ENCODE measurements at places on chromosomes 5 and 9.
A peak's percentile ranks its signal among the peaks of the same experiment; 100 is the strongest.

- peak; percentile 43 for DNase-seq
These were observed 38.0 kb upstream of the TCERG1 start for GRCh38 chr5:146409054-146409671.

- DNase-seq: no peak
These were observed 29.7 kb downstream of the SARDH start for GRCh38 chr9:133708246-133709014.

DNA sequence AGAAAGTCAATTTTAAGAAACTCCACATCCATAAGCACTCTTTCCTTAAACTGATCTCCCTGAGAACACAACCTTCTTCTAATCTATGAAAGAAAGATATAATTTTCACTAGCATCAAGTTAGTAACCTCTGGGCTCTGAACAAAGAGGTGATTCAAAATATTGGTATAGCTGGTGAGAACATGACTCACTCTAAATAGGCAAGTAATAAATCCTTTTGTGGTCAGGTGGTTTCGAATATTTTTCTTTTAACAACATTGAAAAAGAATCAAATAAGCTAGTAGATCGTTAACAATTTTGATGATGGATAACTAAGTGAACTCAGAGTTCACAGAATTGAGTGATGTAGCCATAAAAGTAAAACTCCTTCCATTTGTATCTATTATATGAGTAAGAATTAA lies 150.6 kb upstream of the IQGAP2 start:
- no peak for DNase-seq

DNA sequence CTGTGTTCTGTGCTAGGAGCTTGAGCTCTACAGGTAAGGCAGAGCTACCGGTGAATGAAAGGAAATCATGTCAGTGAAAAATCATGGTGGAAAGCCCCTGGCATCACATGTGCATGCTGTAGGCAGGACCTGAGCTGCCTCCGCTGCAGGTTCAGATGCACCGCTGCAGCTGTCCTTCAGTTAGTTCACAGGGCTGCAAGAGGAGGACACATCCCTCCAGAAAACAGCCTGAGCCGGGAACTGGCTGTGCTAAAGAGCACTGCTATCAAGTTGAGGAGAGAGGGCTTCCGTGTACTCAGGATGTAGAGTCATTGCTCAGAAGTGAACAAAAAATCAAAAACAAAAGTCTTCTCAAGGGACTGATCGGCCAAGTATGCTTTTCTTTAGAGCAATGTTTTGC lies 138.6 kb downstream of the ERCC6L2 start:
- no peak for DNase-seq

DNA sequence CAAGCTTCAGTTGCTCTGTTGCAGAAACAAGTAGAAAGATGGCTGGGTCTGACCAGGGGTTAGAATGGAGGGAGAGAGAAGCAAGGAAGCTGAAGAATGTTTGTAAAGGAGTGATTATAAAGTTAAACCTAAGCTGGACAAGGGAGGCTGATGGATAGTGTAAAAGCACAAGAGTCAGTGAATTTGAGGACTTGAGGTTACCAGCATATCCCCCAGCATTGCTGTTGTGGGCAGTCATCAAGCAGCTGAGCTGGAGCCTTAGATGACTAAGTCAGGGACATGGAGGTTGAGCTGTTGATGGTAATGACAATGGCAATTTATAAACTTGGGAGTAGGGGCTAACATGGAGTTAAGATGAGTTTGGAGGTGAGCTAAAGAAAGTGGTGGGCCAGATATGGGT lies 131.5 kb downstream of the ERCC6L2 start:
- DNase-seq: peak; percentile 31

GRCh38 chr5:16791036-16791705 lies 144.9 kb downstream of the MYO10 start:
- DNase-seq: peak; percentile 69

- no peak for DNase-seq
These were observed 41.5 kb downstream of the PIP5K1B start for GRCh38 chr9:68746525-68746924.

DNA sequence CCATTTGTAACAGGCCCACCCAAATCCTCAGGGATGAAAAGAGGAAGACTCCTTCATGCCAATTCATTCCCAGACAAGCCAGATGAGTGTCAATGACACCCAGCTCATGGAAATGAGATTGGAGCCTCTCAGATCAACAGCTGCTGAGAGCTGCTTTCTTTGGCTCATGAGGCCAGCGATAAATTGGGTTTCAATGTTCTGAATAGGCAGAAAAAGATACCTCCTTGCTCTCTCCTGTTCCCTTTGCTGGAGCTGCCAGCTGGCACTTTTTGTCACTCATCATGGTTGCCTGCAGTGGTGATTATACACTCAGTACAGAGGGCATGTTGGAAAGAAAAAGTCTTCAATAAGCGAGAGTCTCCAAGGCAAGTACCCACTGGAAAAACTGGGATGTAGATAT lies 47.1 kb downstream of the SH3RF2 start:
- no peak for DNase-seq

GRCh38 chr5:35313291-35313690 lies 83.0 kb upstream of the PRLR start:
- DNase-seq: peak; percentile 23

- peak; percentile 78 for DNase-seq
These were observed 219.2 kb downstream of the AGTPBP1 start for GRCh38 chr9:85522459-85523092.

- no peak for DNase-seq
These were observed 19.4 kb upstream of the NMUR2 start for GRCh38 chr5:152424501-152424900.

DNA sequence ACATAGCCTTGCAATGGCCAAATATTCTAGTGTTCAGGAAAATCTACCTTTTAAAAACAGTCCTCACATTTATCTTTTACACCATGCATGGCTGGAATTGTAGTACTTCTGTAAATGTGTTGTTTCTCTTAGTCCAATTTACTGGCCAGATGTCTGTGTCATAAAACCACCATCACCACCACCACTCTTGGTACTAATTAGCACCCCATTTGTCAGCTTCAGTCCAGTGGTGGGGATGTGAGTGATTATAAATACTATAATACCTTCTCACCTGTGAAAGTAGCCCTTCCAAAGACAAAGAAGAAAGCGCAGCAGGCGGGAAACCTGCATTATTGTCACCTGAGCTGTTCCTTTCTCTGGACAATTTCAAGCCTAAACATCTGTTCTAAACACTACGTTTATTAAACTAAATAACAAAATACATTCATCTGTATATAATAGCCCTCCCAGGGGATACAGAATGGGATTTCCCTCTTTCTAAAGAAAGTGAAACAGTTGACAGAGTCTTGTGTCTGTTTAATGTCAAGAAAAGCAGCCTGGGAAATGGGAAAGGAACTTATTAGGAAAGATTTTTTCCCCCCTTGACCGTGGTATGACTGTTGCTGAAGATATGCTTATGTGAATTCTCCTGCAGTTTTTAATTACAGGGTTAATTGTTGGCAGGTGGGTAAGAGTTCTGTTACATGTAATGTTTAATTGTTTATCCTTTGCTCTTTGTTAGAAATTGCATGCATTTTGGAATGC lies 144.5 kb upstream of the NUDT12 start:
- no peak for DNase-seq
